ENCODE measurements at places on chromosomes 4 and X.

GRCh38 chr4:78058591-78059523 is 1.7 kb downstream of the FRAS1 start:
- no peak for DNase-seq

- DNase-seq = no peak
Measured at GRCh38 chrX:79181401-79181800, 36.9 kb downstream of the GPR174 start.

GRCh38 chrX:137695417-137695816 is 129.5 kb downstream of the ZIC3 start:
- no peak for DNase-seq

DNA sequence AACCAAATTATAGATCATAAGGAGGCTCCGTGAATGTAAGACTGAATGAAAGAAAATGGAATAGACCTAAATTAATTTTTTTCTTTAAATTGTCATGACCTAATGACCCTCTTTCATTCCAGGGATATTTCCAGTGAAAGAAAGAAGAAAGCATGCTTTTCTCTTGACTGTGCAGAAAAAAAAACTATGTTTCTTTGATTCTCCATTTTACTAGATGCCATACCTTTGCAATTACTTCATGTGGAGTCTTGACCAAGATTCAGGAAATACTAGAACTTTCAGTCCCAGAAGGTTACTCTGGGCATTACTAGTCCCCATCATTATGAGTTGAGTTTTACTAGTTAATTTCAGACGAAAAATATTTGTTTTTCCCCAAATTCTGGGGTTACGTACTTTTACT is 6.4 kb upstream of the COMMD8 start:
- DNase-seq = no peak

- DNase-seq = no peak
Measured at GRCh38 chrX:10176121-10177003, 19.6 kb downstream of the CLCN4 start.

GRCh38 chrX:39725928-39726619 is 371.7 kb downstream of the BCOR start:
- DNase-seq = no peak

DNA sequence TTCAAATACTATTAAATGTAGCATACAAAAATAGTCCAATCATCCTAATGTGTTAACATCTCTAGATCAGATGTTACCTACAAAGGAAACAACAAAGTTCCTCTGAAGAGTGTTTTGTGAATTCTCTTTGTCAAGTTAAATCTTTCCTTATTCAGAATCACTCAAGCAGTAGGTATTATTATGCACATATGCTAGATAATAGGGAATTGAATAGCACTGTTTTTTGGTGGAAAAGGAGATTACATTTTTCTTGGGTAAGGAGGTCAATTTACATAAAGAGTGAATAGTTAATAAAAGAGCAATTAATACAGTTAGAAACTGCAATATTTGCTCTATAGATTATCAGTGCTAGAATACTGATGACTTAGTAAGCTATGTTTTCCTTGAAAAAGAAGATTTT is 130.7 kb downstream of the BTC start:
- DNase-seq = no peak

- no peak for DNase-seq
Measured at GRCh38 chr4:6546091-6546490, 28.9 kb upstream of the MAN2B2 start.

DNA sequence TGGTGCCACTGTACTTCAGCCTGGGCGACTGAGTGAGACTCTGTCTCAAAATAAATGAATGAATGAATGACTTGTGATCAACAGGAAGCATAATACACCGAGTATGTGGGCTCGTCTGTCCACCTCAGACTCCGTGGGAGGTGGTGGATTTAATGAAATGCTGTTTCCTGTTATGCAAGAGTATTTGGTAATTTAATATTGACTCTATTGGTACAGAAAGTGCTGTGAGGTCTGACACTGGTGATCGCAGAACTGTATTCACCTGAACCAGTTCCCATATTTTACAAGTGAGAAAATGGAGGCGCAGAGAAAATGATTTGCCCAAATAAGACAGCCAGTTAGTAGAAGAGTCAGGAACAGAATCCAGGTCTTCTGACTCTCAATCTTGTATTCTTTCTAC is 423.3 kb downstream of the RAPGEF2 start:
- no peak for DNase-seq

- DNase-seq = no peak
Measured at GRCh38 chr4:188971125-188971524, 831.9 kb downstream of the TRIML1 start.

DNA sequence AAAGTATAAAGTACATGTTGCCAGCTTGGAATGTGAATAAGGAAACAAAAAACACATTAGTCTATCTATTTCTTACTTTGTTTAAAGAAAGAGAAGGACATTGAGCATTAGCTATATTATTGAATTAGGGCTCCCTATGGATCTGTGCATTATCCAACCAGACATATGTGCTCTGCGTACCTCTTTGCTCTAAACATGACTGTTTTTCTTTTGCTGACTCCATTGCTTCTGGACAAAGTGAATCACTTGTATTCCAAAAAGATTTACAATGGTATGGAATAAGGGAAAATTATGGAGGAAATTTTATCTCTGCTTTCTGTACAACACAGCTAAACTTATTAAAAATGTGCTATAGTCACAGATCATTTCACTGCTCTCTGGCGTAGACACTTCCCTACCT is 727.8 kb upstream of the LCORL start:
- no peak for DNase-seq

- no peak for DNase-seq
Measured at GRCh38 chr4:84547211-84547610, 35.7 kb upstream of the CDS1 start.

DNA sequence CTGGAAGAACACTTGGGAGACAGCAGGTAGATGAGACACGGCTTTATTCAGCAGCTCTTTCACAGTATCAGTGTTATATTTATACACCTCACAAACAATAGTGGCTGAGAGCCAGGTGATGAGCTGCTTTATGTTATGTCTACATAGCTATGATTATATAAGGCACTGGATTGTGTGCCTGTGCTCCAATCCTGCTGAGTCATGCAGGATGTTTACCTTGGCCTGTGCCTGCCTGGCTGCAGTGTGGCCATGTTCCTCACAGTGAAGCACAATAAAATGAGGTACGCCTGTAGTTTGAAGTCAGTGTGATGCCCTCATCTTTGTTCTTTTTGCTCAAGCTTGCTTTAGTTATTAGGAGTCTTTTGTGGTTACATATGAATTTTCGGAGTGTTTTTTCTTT is 31.3 kb downstream of the CXCL13 start:
- no peak for DNase-seq

DNA sequence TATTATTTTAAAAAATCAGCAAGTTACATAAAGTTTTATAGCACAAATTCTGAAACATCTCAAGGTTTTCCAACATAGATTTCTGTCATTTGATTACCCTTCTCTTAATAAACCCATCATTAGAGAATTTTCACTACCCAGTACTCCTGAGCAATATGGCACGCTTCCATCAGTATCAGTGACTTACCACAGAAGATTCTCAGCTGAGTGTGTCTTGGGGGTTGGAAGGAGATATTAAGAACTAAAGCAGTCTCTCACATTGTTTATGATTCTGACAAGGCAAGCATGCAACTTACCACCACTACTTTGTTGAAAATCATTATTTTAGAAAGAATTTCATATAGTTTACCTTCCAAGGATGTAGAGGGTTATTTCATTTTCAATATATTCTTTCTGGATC is 67.7 kb downstream of the INPP4B start:
- DNase-seq = no peak

- DNase-seq = no peak
Measured at GRCh38 chr4:83389037-83389720, 54.5 kb upstream of the HPSE start.

DNA sequence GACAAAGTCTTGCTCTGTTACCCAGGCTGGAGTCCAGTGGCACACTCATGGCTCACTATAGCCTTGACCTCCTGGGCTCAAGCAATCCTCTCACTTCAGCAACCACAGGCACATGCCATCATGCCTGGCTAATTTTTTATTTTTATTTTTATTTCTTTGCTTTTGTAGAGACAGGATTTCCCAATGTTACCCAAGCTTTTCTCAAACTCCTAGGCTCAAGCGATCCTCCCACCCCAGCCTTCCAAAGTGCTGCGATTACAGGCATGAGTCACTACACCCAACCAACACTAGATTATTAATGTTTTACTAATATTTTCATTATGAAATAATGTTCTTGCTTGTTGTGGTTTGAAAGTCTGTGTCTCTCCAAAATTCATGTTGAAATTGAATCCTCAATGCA is 5.2 kb upstream of the ACTRT1 start:
- DNase-seq = no peak

- DNase-seq = no peak
Measured at GRCh38 chrX:20756585-20756984, 489.9 kb upstream of the RPS6KA3 start.

DNA sequence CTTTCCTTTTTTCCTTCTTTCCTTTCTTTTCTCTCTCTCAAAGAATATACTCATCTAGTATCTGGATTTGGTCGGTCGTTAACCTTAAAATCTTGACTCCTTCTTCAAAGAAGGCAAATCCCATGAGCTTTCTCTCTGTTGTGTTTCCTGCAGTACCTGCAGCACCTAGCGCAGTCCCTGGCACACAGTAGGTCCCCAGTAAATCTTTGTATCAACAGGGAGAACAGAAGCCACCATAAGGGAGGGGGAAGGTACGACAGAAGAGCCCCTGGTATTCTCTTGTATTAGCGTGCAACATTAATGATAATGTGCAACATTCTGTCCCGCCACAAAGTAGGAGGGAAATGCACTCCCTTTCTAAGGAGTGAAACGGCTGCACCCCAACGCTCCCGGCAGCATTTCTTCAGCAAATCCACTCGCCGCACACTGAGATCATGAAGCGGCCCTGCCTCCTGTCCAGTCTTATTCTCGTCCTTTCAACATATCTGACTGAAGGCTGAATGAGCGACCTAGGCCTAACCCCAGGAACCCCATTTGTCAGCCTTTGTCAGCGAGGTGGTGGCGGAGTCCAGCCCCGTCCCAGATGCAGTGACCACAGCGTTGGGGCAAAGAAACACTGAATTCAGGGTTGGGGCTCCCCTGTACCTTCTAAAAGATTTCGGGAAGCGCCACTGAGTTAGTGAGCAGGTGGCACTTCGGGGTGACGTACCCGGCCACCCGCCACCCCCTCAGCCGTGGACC is 133.7 kb downstream of the AMELX start:
- no peak for DNase-seq

- DNase-seq = no peak
Measured at GRCh38 chrX:135522132-135522530, 1.7 kb downstream of the INTS6L start.

DNA sequence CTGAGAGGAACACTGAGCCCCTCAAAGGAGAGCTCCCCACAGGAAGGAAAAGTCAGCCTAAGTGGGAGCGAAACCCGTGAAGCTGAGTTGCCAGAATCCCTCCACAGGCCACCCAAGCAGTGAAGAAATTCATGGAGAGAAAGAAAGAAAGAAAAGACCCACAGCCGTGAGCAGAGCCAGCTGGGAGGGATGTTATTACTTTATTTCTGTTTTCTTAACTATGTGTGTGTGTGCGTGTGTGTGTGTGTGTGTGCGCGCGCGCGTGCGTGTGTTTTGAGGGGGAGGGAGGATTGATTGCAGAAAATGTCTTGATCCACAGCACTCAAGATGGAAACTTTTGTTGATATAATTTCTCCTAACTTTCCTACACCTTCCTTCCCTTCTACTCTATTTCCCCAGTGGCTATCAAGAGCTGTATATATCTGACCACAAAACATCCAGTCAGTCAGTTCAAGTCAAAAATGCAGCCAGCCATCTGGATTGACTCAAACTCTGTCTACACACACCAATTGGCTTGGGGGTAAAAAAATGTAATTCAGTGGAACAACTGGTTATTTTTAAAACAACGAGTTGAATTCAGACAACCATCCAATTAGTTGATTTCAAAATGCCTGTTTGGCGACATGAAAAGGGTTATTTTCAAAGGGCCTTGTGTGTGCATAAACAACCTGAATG is 13.8 kb upstream of the GPC3 start:
- no peak for DNase-seq

- no peak for DNase-seq
Measured at GRCh38 chr4:40957281-40957680, 207.5 kb downstream of the NSUN7 start.

DNA sequence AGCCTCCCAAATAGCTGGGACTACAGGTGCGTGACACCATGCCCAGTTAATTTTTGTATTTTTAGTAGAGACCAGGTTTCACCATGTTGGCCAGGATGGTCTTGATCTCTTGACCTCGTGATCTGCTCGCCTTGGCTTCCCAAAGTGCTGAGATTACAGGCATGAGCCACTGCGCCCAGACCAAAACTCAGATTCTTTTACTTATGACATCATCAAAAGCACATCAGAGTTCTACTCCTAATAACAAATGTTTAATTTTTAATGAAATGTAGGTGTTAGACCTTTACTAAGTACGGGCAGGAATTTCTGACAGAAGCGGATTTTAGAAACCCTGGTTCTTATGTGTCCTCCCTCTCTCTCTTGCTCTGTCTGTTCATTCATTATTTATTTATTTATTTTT is 38.5 kb upstream of the ERVMER34-1 start:
- no peak for DNase-seq

DNA sequence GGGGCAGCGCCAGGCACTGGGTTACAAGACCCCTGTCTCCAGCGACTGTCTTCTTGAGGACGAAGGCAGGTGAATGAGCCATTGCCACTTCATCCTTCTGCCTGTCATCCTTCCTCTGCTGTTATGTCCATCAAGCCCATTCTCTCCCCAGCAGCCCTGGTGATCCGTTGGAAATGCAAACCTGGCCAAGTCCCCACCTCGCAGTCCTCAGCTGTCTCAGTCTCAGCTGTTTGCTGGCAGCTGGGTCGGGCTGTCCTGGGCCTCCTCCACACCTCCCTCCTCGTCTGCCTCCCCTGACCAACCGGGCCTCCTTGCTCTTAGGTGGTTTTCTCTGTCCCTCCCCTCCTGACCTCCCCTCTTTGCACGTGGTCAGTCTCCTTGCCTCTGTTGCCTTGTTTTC is 38.0 kb downstream of the PTTG2 start:
- DNase-seq = no peak

DNA sequence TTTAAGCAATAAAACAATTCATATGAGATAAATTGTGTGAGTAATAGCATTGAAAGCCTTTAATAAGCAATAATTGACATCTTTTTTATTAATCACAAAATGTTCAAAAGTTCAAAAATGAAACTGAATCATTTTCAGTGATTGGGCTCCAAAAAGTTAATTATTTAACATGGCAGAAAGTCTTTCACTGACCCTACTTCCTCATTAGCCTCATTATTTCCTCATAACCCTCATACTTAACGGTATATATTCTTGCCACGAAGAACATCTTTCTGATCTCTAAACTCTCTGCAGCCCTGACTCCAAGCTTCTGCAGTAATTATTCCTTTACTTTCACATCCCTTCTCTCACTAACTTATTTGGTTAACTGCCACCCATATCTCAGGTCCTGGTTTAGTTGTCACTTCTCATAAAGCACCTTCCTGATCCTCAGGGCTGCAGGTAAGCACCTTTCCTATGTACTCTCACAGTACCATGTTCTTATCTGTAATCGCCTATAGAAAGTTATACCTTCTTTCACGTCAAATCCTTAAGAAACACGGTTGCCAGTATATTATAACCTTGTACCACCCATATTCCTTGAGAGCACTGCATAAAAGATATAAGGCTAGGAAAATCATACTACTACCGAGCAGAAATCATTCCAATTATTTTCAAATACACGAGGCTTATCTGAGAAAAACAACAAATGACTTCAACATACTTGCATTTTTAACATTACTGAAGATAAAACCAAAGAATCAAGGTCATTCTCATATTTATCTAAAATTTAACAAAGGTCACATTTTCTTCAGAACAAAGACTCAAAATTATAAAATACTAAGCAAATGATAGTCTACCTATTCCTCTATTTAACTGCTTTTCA is 72.2 kb downstream of the PPP3CA start:
- no peak for DNase-seq

GRCh38 chr4:61773655-61774245 is 573.6 kb downstream of the ADGRL3 start:
- DNase-seq = no peak

Data from stimulated activated CD4-positive, alpha-beta T cell treated with anti-CD3 and anti-CD28 coated beads, TNF-alpha, amount 100 ng/mL, for 1 hour (primary cell).